ENCODE measurements at places on chromosomes 7 and 10.

DNA sequence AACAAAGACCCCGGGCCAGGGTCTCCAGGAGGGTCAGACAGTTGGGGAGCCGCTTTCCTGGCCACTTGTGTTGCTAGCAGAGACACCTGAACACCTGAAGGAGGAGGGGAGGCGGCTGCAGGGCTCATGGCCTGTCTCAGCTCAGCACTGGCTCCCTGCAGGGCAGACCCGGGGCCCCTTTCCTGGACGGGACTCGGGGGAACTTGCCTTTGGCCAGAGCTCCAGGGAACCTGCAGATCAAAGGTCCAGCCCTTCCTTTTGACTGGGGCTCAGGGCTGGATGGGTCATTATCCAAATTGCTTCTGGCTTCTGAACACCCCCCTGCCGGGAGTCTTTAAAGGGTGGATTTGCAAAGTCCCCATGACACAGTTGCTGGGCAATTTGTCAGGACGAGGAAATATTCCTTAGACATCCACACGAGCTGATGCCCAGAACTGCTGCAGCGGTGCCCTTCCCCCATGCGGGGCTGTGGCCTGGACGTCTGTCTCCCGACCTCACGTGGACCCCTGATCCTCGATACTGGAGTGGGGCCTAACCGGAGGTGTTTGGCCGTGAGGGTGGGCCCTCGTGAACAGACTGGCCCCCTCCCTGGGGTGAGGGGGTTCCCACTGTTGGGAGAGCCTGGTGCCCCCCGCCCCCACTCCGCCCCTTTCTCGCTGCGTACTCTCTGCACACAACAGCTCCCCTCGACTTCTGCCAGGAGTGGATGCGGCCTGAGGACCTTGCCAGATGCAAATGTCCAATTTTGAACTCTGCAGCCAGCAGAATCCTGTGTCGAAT, 194.3 kb downstream of the ELFN1 start:
- no peak for DNase-seq

DNA sequence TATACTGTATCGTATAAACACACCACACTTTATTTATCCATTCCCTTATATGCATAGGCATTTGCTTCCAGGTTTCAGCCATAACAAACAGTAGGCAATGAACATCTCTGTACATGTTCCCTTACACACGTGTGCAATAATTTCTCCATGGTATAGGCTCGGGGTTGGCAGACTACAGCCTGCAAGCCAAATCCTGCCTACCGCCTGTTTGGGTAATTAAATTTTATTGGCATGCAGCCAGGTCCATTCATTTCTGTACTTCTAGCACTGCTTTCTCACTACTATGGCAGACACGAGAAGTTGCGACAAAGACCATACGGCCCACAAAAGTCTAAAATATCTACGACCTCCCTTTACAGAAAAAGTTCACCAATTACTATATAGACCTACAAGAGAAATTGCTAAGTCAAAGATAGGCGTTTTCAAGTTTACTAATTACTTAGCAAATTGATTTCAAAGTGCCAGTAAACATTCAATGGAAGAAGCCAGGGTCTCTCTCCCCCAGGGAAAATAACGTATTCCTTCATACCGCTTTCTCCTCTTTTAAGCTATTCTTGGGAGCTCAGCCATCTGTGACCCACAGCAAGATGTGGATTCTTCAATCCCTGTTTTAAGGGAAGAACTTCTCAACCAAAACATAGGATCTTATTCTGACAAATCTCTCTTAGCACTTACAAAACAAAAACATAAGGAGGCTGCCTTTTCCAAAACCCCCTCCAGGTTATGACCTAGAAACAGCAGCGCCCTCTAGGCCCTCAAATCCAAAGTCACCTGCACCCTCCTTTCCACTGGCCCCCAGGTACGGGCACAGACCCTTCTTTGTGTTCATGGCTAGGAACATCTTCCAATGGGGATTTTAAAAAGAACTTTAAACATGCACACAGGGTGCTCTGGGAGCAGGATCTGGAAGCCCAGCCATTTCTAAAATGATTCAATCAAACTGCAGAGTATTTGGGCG, 100.5 kb downstream of the FGFR2 start:
- DNase-seq = no peak

- DNase-seq = no peak
These were observed 15.0 kb downstream of the TCAF1 start for GRCh38 chr7:143886826-143887477.

DNA sequence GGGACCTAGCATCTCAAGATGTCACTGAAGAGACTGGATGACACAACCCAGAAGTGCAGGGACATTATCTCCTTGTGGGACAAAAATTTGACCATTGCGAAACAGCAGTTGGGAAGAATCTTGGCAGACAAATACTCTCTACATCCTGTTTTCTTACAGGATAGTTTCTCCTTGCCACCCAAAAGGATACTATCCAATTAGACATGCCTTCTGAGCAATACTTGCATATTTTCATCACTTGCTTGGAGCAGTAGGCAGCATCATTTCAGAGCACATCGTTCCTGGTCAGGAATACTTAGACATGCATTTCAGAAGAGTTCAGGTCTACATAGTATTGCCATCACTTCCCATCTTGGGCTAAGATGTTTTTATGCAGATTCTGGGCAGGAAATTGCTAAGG, 56.8 kb downstream of the FAS start:
- no peak for DNase-seq

DNA sequence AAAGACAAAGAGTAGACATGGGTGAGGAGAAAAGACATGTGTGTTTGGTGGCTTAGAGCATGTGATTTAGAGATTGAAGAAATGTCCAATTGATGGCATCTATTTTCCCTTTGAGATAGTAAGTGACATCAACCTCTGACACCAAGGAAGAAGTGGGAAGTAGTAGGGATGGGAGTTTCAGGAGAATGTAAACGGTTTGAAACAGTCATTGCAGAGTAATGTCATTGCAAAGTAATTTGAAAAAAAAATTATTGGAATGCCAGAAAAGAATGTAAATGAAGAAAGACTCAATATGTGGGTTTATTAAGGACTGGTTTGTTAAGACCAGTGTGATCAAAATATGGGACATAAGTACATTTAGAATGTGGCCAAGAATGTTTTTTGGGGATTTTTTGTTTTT, 26.6 kb downstream of the GNG11 start:
- DNase-seq = no peak

DNA sequence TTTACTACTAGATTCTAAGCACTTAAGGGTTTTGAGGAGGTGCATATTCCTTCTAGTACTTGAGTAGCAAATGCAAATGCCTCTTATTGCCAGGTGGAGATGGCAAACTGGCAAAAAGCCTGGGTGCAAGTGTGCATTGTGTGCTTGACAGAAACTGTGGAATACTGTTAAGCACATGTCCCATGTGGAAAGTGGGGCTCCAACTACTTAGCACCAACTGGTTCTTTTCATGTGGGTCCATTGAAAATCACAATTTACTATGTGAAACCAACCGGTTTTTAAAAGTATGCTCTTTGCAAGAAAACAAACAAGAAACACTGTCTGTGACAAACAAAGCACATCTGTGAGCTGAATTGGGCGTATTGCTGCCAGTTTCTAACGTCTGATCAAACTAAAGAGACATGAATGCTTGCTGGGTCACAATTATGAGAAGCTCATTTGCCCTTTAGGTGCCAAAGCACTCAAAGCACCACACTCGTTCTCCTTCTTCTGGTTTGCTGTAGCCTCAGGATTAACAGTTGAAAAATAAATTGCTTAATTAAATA, 197.4 kb downstream of the SEMA3E start:
- DNase-seq = no peak

GRCh38 chr10:123148414-123149161, 652 bp downstream of the HMX2 start:
- DNase-seq = peak; percentile 77

GRCh38 chr7:2012981-2013380, 219.8 kb downstream of the MAD1L1 start:
- DNase-seq = peak; percentile 63

Measured in spleen (tissue), 13 donors.